Right atrium auricular region (tissue), 2 donors: ENCODE measurements at places on chromosomes 3 and 15. TPM values are rescaled to one million over a fixed set of nuclear protein-coding genes. Genes with fewer than 3 reads are reported as not detected.

- no peak overlapping the region for H3K27ac ChIP-seq
- no peak for DNase-seq
- no peak overlapping the region for H3K4me3 ChIP-seq
- H3K4me1 ChIP-seq = peaks cover 12% of the 10 kb centered on the region
- no peaks in the 10 kb centered on the region for H3K36me3 ChIP-seq
- no peaks in the 10 kb centered on the region for H3K27me3 ChIP-seq
These were observed 87.3 kb downstream of the MESD start for GRCh38 chr15:80902298-80902801.

GRCh38 chr3:149388531-149389417, 11.3 kb upstream of the TM4SF1 start:
- H3K27ac ChIP-seq = peak overlapping the region; percentile 76
- H3K4me1 ChIP-seq = peaks cover 17% of the 10 kb centered on the region
- no peak for DNase-seq
- H3K36me3 ChIP-seq = no peaks in the 10 kb centered on the region

DNA sequence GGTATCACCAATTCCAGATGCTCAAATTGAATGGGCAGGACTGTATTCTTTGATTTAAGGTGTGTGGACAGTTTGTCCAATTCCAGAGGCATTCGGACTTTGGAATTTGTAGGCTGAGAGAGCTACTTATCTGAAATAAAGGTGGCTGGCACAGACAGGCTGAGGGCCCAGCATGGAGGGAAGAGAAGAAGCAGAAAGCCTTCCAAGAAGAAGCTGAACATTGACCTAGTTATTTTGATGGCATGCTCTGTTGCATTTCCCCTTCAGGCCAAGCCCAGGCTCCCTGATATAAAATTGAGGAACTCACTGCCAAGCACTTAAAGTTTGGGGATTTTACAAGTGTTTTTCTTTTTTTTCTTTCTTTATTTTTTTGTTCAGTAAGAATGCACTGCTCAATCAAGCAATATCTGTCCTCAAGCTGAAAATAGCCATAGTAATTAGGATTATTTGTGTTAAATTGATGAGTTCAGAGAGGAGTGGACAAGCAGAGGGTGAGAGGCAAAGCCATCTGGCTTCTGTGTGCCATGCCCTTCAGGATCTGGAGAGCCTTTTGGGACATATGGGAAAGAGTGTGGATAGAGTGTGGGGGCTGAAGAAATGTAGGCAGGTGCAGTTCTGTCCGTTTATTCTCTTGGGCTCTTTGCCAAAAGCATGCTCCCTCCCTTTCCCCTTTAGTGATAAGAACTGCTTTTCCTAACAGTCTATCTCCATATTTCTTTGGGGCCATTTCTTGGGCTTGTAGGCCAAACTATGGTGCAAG, 148.9 kb downstream of the OXSM start:
- H3K27ac ChIP-seq = no peak overlapping the region
- no peaks in the 10 kb centered on the region for H3K27me3 ChIP-seq
- no peaks in the 10 kb centered on the region for H3K36me3 ChIP-seq

DNA sequence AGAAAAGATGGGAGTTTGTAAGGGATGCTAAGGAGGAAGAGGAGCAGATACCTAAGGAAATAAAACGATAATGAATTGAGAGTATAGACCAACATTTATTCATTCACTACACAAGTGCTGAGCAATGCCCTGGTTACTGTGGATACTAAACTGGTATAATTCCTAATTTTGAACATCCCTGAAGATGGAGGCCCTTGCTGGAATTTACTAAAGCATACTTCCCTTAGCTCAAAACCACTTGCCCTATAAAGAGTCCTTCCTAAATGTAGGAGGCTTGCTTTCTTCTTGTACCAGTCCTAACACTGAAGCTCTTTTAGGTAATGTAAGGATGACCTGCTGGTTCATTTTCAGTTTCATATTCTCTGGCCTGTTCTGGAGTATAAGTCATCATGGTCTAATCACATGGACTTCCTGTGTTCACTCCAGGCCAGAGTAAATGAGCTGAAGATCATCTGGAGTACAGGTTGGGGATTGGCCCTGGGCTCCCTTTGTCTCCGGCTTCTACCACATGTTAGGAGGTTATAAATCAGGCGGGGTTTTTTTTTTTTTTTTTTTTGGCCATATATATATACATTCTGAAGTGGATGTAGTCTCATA, 40.1 kb upstream of the MTMR10 start:
- H3K27ac ChIP-seq = peak overlapping the region; percentile 5
- H3K27me3 ChIP-seq = no peaks in the 10 kb centered on the region
- H3K4me1 ChIP-seq = peaks cover 6% of the 10 kb centered on the region
- H3K4me3 ChIP-seq = no peak overlapping the region

GOLGA8T gene
- 0.44 TPM for total RNA-seq

PROS1 gene
- 94.0 TPM for total RNA-seq

FOXB1 gene
- not detected for total RNA-seq
